ENCODE measurements at places on chromosomes 3 and 15.

- no peak for DNase-seq
These were observed 15.9 kb upstream of the ARNT2 start for GRCh38 chr15:80388326-80388725.

GRCh38 chr15:52706091-52706490 is 26.9 kb upstream of the ATOSA start:
- no peak for DNase-seq

DNA sequence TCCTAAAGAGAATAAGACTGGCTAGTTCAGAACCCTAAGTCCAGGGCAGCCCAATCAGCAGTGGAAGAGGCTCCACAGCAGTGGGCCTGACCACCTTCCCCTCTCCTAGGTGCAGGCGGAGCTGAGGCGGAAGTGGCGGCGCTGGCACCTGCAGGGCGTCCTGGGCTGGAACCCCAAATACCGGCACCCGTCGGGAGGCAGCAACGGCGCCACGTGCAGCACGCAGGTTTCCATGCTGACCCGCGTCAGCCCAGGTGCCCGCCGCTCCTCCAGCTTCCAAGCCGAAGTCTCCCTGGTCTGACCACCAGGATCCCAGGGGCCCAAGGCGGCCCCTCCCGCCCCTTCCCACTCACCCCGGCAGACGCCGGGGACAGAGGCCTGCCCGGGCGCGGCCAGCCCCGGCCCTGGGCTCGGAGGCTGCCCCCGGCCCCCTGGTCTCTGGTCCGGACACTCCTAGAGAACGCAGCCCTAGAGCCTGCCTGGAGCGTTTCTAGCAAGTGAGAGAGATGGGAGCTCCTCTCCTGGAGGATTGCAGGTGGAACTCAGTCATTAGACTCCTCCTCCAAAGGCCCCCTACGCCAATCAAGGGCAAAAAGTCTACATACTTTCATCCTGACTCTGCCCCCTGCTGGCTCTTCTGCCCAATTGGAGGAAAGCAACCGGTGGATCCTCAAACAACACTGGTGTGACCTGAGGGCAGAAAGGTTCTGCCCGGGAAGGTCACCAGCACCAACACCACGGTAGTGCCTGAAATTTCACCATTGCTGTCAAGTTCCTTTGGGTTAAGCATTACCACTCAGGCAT is 33.7 kb downstream of the VIPR1 start:
- DNase-seq = no peak

- no peak for DNase-seq
These were observed 123.3 kb upstream of the BFSP2 start for GRCh38 chr3:133276594-133276993.

DNA sequence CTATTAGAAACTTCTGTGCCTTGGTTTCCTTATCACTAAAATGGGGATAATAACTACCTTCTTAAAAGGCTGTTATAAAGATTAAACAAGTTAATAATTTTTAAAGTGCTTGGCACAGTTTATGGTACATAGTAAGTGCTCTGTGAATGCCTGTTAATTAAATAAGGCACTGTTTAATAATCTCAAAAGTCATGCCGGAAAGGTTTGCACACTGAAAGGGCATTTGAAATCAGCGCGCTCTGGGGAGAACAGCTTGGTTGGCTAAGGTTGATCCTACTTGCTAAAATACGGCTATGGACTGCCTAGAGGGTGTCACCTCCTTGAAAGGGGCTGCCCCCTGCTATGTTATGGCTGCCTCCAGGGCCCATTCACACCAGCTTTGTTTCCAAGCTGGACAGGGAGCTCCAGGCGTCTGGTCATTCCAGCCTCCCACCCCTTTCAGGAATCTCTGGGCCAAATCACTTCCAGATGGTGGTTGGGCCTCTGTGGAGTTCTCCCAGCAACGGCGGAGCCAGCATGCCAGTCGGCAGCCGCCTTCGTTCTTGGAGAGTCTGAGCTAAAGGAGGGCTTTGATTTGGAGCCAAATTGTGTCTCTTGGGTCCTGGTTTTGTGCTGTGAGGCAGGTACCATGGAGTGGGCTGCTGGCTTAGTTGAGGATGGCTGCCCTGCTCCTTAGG is 5.9 kb downstream of the FLNB start:
- no peak for DNase-seq

GRCh38 chr3:168061332-168061996 is 34.3 kb downstream of the GOLIM4 start:
- no peak for DNase-seq

DNA sequence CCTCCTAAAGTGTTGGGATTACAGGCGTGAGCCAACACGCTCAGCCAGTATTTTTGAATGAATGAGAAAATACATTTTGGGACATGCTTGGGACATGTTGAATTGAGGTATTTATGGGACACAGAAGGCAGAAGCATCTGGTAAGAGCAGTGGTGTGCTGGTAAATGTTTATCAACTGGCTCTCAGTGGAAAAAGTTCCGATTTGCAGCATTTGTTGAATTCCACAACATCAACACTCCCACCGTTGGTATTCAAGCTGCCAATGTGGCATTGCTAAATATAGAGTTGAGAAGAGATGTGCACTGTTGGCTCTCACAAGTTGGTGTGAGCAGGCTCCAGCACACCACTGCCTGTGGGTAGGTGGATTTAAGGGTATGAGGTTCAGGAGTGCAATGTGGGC is 35.8 kb upstream of the LRRFIP2 start:
- no peak for DNase-seq

DNA sequence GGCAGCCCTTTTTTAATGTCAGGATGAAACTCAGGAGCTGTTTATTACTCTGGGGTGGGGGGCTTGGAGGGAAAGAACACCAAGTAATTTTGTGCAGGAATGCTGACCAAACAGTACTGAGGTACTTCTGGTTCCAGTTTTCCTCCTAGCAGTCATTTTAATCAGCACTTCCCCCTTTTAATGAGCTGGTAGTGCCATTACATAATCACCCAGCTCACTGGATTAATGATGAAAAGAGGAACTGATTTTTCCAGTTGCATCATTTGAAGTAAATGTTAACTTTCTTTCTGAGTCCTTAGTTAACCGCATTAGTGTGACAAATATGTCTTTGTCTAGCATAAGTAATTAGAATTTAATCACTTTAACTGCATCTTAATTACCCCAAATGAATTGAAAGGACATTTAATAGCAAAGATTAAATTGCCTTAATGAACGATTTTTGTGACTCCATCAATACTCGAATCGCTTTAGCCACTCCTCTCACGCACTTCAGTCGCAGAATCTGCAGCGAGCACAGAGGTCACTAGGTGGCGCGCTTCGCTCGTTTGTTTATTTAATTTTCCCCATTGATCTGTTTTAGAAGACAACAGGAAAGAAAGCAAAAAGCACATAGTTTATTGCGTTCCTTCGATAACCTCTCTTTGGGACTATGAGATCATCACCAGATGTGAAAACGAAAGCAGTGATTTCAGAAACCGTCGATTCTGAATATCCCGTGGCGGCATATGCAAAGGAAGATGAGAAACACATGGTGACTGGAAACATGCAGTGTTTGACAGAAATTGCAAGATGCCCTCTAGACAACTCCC is 9.8 kb downstream of the ONECUT1 start:
- peak; percentile 31 for DNase-seq

- DNase-seq = no peak
These were observed 149.0 kb downstream of the WDR76 start for GRCh38 chr15:43975770-43976169.

GRCh38 chr15:62060896-62061280 is 641 bp upstream of the VPS13C start:
- no peak for DNase-seq

GRCh38 chr3:115293321-115293720 is 146.2 kb upstream of the ZBTB20 start:
- DNase-seq = no peak

- DNase-seq = no peak
These were observed 35.4 kb upstream of the LACTB start for GRCh38 chr15:63086271-63086670.

DNA sequence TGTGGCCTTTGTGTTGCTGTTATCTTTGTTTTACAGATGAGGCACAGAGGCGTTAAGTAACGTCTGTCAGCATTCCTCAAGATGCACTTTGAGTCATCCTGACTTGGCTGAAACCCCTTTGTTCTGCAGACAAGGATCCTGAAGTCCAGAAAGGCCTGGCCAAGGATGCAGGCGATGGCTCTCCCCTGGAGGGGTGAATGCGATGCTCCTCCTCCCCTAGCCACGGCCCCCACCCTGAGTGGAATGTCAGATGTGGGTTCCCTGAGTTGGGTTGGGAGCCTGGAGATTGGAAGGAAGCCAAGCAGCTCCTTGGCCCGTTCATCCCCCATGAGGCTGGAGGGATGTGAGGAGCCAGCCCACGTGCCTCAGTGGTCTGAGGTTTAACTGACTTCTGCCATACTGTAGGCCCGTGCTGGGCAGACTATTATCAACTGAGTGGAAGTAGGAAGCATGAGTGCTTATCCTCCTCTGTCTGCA is 43.3 kb downstream of the POMGNT2 start:
- DNase-seq = no peak

GRCh38 chr3:22908989-22909507 is 294.1 kb upstream of the UBE2E2 start:
- DNase-seq = no peak

DNA sequence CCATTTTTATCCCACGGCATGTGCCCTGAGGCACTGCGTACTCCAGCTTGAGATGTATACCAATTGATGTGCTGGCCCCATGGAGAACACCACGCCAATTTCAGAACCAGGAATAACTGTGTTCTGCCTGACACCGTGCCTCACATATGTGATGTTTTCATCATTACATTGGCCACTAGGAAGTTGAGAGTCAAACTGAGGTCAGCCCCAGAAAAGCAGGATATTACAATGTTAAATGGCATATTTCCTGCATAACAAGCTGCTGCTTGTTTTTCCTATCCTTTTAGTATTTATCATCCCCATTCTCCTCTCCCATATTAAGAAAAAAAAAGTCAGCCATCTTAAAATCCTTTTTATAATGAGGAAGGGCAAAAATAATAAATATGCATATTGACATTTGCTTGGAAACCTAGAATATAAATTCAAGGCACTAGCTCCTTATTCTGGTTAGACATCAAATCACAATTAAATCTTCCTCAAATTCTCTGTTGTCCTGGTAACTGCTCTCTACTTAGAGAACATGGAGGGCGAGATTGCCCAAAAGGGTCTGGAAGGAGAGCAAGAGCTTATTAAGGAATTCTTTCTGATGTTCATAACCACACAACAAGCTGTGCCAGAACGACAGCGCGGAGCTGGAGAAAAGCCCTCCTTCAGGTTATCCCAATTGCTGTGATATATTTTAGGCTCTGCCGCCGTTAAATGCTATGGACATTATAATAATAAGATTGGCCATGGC is 112.6 kb downstream of the UACA start:
- no peak for DNase-seq

GRCh38 chr15:68421798-68422402 is 10.1 kb downstream of the ITGA11 start:
- no peak for DNase-seq

GRCh38 chr3:49654176-49654825 is 19.9 kb upstream of the APEH start:
- DNase-seq = no peak

DNA sequence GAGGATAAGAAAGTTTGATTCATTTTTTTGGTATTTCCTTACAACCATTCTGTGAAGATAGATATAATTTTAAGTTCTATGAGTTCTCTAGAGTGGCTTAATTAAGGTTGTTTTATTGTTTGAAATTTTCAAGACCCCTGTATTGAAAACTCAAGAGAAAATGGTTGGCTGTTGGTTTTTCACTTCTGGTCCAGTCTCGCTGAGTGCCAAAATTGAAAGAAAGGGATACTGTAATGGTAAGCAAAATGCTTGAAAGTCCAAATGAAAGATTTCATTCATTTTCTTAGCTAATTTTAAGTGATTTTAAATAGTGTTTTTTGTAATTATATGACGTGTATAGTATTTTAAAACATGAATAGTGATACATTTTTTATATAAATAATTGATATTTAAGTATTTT is 7.4 kb downstream of the ARRDC4 start:
- DNase-seq = no peak

DNA sequence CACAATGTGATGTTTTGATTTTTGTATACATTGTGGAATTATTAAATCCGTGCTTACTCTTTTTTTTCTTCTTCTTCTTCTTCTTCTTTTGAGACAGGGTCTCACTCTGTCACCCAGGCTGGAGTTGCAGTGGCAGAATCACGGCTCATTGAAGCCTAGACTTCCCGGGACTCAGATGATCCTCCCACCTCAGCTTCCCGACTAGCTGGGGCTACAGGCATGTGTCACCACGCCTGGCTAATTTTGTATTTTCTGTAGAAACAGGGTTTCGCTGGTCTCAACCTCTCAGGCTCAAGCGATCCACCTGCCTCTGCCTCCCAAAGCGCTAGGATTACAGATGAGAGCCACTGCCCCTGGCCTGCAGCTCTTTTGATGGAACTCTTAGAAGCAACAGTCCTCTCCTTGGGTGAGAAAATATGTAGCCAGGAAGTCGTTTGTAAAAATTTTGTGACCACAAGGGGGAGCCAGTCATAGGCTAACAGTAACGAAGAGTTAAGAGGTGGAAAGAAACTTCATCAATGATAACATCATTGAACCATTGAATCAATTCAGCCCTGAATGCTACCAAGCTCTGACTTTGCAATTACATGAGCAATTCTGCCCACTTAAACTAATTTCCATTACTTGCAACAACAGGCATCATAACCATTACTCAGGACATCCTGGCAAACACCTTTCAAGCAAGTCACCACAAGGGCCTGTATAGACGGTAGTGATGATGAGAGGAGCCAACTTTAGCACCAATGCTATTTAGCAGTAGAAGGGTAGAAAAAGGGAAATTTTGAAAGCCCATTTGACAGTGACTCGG is 16.7 kb upstream of the CMTM7 start:
- peak; percentile 57 for DNase-seq

DNA sequence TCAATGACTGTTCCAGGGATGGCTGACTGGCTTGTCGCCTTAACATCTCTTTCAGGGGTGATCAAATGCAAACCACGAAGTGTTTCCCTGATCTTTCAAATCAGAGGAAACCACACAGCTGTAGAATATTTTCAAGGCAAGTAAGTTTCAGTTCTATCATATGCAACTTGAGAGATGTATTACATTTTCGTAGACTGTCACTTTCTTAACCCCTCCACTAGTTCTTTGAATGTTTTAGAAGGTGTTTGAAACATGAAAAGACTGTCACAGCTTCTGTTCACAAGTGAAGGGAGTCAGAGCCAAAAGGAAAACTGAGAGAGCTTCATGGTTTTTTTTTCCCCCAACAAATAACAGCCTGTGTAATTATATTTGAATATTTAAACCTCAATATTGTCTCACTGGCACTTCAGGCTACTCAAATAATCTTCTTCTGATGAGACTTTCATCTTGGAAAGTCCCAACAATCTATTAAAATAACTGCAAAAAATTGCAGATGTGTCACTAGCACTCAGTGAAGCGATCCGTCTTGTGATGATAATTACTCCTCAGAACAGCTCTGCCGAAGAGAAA is 25.9 kb upstream of the CAPN7 start:
- no peak for DNase-seq

GRCh38 chr3:8503871-8504610 is 2.4 kb downstream of the LMCD1 start:
- DNase-seq = no peak

- DNase-seq = no peak
These were observed 32.3 kb downstream of the ACAP2 start for GRCh38 chr3:195410546-195410945.

GRCh38 chr15:75361361-75361988 is 6.9 kb downstream of the MAN2C1 start:
- no peak for DNase-seq

Data from activated gamma-delta T cell treated with anti-CD3 and anti-CD28 coated beads, Interleukin-2, amount 50 U/mL, for 16 hours (primary cell).